ENCODE measurements at places on chromosomes 1 and 21. TPM values are rescaled to one million over a fixed set of nuclear protein-coding genes. Genes with fewer than 3 reads are reported as not detected.

GUCA2B gene
- polyA plus RNA-seq, result not detected

DNA sequence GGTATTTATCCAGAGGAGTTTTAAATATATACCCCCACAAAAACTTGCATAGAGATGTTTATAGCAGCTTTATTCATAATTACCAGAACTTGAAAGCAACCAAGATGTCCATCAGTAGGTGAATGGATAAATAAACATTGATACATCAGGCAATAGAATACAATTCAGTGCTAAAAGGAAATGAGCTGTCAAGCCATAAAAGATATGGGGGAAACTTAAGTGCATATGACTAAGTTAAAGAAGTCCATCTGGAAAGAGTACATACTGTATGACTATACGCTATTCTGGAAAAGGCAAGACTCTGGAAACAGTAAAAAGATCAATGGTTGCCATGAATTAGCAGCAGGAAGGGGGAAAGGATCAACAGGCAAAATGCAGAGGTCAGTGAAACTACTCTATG lies 366.7 kb downstream of the HHIPL2 start:
- DNase-seq, result no peak

- no peak for DNase-seq
Observed at GRCh38 chr1:214899908-214900460, 182.6 kb upstream of the KCNK2 start.

DNA sequence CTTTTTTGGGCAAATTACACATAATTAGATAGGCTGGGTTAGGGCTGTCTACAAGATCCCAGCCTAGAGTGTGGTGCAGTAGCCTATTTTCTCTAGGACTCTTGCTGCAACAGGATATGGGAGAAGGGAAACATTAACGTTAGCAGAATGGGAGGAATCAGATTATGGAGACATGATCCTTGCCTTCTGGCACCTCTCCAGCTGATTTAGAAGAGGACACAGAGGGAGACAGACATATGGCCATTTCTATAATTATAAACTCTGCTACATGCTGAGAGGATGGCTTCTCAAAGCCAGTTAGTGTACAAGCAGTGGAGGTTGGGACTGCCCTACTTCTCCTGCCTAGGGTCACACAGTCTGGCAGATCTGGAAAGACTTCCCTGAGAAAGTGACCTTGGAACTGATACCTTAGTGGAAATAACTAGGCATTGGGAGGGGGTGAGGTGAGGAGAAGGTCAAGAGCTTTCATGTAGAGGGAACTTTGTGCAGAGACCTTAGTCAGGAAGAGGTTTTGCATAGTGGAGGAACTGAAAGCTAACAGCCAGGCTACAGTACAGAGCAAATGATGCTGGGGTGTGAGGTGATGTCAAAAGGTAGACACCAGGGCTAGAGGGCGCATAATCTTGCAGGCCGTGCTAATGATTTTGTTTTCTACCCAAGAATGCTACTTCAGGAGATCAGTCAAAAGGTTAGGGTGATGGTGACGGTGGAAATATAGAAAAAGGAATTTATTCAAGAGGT lies 1.2 kb upstream of the CD1D start:
- no peak for DNase-seq

- no peak for DNase-seq
Observed at GRCh38 chr1:4452701-4453100, 201.7 kb upstream of the AJAP1 start.

INAVA gene
- 34.8 TPM for polyA plus RNA-seq

MASP2 gene
- 10.1 TPM for polyA plus RNA-seq

NHLH1 gene
- polyA plus RNA-seq, result 0.10 TPM

CORT gene
- polyA plus RNA-seq, result 0.96 TPM

CELA3A gene
- polyA plus RNA-seq, result not detected

DNA sequence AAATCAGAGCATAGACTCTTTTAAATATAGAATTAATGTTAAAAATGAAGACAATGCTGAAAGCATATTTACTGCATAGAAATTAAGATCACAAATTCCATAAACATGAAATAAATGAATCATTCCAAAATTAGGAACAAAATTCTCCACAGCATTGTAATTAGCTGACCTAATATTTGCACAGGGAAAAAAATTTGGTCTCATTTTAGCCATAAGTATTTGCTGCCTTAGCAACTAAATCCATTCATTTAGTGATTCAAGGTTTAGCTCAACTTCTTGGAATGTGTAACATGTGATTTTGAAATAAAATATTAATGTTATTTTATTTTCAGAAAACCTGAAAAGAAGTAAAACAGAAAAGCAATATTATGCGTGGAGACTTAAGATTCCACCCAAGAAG lies 25.5 kb downstream of the ADAMTS5 start:
- no peak for DNase-seq

- DNase-seq, result no peak
Observed at GRCh38 chr1:210340311-210340710, 11.6 kb downstream of the HHAT start.

DNA sequence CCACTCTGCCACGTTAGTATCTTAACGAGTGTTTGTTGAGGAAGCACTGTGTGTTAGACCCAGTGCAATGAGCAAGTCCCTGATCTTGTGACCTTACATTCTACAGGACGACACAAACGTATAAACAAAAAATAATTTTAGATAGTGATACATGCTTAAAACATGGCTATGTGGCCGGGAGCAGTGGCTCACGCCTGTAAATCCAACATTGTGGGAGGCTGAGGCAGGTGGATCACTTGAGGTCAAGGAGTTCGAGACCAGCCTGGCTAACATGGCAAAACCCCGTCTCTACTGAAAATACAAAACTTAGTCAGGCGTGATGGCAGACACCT lies 19.6 kb downstream of the MTX1 start:
- no peak for DNase-seq

GRCh38 chr1:21833392-21833976 lies 21.4 kb downstream of the LDLRAD2 start:
- no peak for DNase-seq

NPPB gene
- not detected for polyA plus RNA-seq

LRRC7 gene
- polyA plus RNA-seq, result 13.7 TPM

IFNAR1 gene
- polyA plus RNA-seq, result 37.2 TPM

- no peak for DNase-seq
Observed at GRCh38 chr1:56387071-56387740, 192.2 kb downstream of the PLPP3 start.

DNA sequence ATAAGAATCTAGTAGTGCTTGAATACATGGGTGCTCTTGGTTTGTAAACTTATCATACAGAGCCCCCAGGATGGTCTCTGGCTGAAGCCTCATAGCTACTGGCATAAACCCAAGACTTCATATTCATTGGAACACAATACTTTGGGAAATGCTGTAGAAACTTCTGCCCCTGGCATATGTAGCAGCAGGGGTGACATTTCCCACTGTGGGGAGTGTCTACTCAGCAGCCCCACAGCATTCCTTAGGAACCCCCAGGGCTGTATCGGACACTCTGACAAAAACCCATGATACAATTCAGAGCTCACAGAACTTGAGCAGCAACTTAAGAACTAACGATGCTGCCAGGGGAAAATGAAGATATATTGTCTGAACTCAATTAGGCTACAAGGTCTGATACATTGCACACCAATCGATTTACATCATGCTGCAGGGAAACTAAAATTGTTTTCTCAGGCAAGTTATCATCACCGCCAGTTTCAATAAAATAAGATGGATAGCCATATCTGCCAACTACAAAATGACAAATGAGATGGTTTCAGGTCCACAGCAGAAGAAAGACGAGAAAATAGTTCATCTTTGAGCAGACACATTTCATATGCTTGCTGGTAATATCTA lies 181.1 kb upstream of the GREM2 start:
- no peak for DNase-seq

GRCh38 chr1:50704126-50704525 lies 255.9 kb downstream of the FAF1 start:
- DNase-seq, result no peak

DNA sequence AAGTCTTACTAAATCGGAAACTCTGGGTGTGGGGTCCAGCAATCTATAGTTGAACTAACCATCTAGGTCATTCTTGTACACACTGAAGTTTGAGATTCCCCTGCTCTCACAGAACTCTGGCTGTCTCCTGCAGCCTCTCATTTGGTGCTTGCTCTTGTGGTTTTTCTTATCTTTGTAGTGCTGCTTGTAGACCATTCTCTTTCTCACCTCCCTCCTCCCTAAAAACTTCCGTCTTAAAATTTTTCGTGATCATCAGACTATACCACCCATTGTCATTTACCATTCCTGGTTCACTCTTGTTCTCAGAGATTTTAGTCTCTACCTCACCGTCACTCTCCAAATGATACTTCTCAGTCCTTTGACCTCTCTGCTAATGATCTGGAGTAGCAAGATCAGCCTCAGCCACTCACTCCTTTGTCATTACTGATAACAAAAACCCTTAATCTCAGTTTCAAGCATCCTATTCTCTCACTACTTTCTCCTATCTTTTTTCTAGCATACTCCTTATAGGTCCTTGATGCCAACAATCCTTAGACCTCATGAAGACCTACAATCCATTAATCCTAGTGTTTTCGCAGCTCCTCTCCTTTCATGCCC lies 13.0 kb upstream of the EPHX4 start:
- no peak for DNase-seq

LENEP gene
- polyA plus RNA-seq, result 0.91 TPM

- DNase-seq, result peak; percentile 54
Observed at GRCh38 chr1:185045814-185046492, 595 bp downstream of the RNF2 start.

- no peak for DNase-seq
Observed at GRCh38 chr1:244242446-244242845, 191.4 kb downstream of the ZBTB18 start.

DNA sequence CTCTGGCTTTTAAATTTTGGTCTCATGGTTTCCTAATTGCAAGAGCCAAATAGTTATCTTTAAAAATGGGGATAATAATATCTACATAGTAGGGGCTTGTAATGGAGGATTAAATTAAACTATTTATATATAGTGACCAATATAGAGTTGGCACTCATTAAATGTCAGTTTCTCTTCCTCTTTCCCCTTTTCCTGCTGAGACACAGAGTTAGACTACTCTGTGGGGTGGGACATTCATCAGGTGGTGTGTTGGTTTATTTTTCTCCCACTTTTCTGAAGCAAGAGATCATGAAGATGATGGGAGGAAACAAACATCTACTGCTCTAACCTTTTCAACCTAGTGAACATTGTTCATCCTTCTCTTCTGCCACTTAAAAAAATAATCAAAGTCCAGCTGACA lies 17.3 kb upstream of the RAP1A start:
- no peak for DNase-seq

OR6N1 gene
- polyA plus RNA-seq, result not detected

LCE3E gene
- polyA plus RNA-seq, result not detected

KRTAP13-3 gene
- polyA plus RNA-seq, result not detected

- DNase-seq, result no peak
Observed at GRCh38 chr1:209800984-209801834, 4.7 kb downstream of the IRF6 start.

DNA sequence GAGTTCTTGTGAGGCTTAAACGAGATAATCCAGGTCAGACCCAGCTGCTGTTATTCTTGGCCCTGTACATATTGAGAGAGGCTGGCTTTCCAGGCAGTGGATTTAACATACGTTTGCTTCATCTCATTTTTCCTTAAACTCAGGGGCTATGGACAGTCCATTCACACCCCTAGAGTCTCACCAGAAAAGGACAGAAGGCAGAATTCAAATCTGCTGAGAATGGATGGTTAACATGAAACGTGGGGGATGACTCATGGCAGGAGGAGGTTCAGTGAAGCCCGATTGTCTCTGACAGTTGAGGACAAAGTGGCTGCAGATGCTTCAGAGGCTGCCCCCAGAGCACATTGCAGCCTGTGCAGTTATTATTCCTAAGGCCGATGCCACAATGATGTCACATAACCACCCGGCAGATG lies 39.5 kb downstream of the TGFB2 start:
- no peak for DNase-seq

- DNase-seq, result no peak
Observed at GRCh38 chr1:105544475-105544874, 1512.0 kb upstream of the PRMT6 start.

DNA sequence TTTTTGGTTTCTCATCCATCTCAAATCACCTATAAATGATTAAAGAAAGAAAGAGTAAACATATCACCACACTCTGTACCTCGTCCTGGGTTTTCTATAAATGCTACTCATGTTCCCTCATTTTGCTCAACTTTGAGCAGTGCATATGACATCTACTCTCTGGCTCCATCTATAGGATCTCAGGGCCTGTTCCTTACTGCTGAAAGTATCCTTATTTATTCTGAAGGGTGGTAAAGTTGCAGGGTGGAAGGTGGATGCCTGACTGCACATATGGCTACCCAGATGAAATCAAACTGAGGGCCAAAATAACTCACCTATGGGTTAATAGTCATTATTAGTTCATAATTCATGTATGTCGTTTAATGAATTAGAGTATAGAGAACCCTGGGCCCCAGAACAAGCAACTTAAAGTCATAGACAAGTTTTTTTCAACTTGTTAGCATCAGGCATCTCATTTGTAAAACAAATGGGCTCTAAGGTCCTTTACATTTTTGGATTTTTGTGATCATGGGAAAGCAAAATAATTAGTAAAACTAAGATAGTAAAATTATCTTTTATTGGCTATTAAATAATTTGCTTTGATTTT lies 46.5 kb downstream of the NCF2 start:
- DNase-seq, result peak; percentile 43

DNA sequence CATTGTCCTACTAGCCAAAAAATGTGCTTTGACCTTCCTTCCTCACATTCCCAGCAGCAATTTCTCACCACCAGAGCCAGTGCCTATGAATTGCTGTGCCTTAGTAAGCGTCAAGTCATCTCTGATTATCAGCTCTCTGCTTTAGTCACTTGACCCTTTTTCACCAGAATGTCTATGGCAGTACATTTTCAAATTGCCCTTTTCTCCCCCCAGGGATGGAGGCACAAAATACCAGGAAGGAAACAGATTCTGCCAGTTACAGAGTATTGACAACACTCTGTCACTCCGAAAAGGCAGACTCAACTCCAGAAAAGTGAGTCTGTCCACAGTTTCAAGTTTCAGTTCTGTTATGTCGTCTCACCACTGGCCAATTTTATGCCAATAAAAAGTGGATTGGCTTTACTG lies 167.4 kb downstream of the TNFSF18 start:
- no peak for DNase-seq

DNA sequence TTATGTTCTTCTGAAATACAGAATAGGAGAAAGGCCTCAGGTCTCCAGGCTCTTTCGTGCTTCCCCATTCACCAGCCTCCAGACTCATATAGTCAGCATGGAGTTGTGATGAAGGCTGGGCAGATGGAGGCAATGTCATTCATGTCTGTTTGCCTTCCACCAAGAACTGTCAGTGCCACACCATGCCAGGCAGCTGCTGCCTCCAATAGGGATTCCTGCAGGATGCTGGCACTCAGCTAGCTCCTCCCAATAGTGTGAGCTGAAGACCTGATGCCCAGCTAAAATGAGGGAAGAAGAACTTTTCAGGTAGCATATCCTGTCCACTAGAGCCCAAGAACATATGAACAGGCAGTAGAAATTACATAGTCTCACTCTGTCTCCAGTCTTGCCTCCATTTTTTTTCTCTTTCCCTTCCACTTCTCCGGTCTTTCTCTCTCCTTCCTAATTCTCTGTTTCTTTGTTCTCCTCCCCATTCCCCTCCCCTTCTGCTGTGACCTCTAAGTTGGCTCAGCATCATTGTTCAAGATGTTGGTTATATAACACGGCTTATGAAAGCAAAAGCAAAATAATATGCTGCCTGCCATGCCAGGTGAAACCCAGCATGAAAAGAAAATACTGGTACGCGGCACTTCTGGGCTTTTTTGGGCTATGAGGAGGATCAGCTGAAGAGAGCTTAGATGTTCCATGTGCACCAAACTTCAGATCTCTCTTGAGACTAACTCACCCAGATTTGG lies 17.3 kb downstream of the GLUL start:
- no peak for DNase-seq

HSPA6 gene
- 0.33 TPM for polyA plus RNA-seq

HMGCS2 gene
- polyA plus RNA-seq, result 59.3 TPM

Data from left renal cortex interstitium (tissue), 4 donors.